Hepatocyte (in vitro differentiated cells): ENCODE measurements at places on chromosomes 13 and 19. TPM values are rescaled to one million over a fixed set of nuclear protein-coding genes. Genes with fewer than 3 reads are reported as not detected.
A peak's percentile ranks its signal among the peaks of the same experiment; 100 is the strongest.

DNA sequence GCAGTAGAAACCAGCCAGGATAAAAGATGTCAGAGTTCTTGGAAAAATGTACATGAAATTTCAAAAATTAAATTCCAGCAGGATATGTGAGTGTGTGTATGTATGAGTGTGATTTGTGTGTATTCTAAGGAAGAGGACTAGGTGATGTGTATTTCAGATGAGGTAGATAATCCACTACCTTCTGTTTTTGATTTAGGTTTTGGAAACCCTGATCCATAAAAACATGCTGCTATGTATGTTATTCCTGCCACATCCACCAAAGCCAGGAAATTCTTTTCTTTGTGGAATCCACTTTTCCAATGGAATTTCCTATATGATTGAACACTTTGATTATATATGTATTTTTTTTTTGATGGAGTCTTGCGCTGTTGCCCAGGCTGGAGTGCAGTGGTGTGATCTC lies 276.9 kb downstream of the UQCRFS1 start:
- no peak for DNase-seq

GRCh38 chr13:76971215-76971614 lies 20.7 kb upstream of the CLN5 start:
- DNase-seq, result no peak

DNA sequence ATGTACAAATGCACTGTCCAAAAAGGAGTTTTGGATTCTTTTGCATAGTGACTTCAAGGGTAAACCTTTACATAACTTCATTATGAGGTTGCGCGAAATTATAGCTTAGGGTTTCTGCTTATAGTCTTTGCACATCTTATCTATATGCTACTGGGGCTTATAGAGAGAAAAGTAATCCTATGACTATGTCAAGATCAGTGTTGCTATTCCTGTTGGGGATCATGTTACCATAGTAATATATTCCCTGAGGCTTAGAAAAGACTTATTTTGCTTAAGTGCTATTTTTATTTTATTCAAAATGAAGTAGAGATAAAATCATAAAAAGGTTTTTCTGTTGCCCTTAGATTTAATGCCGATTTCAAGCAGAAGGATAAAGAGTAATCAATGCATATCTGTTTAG lies 14.7 kb upstream of the POSTN start:
- DNase-seq, result no peak

DNA sequence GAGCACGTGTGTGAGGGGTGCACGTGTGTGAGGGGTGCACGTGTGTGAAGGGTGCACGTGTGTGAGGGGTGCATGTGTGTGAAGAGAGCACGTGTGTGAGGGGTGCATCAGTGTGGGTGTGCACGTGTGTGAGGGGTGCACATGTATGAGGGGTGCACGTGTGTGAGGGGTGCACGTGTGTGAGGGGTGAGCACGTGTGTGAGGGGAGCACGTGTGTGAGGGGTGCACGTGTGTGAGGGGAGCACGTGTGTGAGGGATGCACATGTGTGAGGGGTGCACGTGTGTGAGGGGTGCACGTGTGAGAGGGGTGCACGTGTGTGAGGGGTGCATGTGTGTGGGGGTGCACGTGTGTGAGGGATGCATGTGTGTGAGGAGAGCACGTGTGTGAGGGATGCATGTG lies 15.7 kb downstream of the RASA3 start:
- no peak for DNase-seq

DNA sequence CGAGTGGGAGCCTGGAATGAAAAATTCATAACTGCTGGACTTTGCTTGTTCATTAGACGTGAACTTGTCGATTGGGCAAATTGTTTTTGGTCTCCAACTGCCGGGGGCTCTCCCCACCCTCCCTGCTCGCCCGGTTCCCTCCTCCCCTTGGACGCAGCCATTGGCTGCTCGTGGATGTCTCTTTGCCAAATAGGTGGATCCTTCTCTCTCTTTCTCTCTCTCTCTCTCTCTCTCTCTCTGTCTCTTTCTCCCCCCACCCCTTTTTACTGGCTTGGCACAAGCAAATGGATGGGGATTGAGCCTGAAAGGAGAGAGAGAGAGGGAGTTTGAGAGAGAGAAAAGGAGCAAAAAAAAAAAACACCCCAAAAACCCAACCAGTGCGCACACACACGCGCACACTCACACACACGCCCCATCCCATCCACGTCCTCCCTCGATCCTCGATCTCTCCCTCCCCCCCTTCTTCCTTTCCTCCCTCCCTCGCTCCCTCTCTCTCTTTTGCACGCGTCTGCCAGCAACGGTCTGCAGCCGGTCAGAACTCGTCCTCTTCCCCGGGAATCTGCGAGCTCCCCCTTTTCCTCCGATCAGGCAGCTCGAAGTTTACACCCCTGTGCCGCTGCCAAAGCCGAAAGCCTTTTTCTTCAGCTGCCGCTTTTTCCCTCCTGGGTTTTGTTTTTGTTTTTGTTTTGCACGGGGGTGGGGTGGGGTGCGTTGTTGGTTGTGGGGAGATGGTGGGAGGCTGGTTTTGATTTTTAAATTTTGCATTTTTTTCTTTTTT lies 27.8 kb downstream of the NFIX start:
- peak; percentile 78 for DNase-seq

GRCh38 chr13:108859197-108860012 lies 230.0 kb downstream of the MYO16 start:
- DNase-seq, result peak; percentile 49

GRCh38 chr13:76654263-76654662 lies 231.9 kb downstream of the KCTD12 start:
- DNase-seq, result no peak

DNA sequence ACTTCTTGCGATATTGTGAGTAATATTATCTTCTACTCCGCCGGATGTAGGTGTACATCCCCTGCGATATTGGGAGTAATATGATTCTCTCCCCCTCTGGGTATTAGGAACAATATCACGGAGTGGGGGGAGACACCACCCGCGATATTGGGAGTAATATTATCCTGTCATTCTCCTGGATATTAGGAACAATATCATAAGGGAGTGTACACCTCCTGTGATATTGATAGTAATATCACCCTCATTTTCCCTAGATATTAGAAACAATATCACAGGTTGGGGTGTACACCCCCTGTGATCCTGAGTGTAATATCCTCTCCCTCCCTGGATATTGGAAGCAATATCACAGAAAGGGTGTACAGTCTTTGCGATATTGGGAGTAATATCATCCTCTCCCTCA lies 64.3 kb upstream of the CEACAM21 start:
- DNase-seq, result no peak

Gene GPC6
- 80.9 and 92.8 TPM in 2 replicates for total RNA-seq

Gene NACC1
- 32.6 and 35.0 TPM in 2 replicates for total RNA-seq

Gene RNF225
- total RNA-seq, result not detected in 2 replicates
